CD8-positive, alpha-beta memory T cell (primary cell): ENCODE measurements at places on chromosomes 2 and 18.

DNA sequence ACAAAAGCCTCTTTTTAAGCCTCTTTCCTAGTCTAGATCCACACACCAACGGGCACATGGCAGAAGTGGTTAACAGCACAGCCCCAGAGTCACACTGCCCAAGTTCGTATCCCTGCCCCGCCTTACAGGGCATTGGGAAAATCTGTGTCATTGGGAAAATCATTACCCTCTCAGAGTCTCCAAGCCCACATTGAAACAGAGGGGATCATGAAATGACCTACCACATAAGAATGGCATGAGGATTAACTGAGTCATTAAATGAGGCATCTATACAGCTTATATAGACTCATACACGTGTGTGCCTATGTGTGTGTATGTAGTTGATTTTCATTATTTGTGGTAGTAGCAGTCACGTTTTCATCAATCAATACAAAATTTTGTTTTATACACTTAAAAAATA is 469.0 kb upstream of the POU3F3 start:
- DNase-seq, result no peak

DNA sequence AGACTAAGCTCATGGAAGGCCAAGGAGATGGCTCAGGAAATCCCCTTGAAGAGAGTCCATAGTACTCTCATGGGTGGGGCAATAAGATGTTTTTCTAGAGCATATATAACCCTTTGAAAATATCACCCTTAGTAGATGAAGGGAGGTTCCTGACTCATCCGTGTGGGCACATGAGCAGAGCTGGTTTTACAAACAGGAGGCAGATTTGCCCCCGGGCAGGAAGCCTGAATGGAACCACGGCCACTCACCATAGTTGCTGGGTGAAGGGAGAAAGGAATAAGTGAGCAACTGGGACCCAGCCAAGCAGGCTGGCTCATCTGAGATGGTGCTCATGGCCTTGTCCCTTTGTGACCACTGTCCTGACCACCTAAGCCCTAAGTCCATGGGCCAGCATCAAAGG is 29.0 kb upstream of the MAPRE3 start:
- DNase-seq, result no peak

DNA sequence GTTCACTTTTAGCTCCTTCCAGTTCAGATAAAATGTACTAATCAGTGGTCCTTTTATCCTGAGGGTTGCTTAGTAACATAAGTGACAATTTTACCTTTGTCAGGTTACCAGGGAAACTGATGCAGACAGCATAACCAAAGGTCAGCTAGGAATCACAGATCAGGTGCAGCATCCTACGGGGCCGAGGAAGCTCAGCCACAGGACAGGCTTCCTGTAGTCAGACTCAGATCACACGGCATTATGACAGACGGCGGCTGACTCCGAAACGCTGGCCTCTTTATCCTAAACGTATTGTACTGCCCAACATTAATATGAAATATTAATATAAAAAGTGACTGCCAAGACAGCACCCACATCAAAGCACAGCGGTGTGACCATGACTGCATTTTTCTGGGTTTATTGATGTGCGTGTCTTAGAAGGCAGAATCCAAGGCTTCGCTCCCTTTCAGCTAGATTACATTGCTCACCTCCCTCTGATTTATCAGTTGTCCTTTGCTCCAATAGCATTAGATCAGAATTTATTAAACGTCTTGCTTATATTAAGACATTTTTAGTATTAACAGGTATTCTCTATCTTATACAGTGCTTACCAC is 444.5 kb downstream of the CMPK2 start:
- DNase-seq, result no peak

GRCh38 chr2:195461010-195461409 is 196.0 kb upstream of the SLC39A10 start:
- no peak for DNase-seq

- no peak for DNase-seq
Observed at GRCh38 chr2:96522304-96523203, 14.0 kb upstream of the ARID5A start.

DNA sequence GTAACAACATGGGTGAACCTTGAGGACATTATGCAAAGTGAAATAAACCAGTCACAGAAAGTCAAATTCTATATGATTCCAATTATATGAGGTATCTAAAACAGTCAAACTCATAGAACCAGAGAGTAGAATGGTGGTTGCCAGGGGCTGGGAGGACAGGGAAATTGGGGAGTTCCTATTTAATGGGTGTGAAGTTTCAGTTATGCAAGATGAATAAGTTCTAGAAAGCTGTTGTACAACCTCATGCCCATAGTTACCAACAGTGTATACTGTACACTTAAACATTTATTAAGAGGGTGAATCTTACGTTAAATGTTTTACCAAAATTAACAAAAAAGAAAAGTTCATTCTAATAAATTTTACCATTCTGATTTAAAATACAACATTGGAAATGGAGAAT is 92.7 kb upstream of the WDSUB1 start:
- no peak for DNase-seq

GRCh38 chr2:4336864-4337263 is 633.5 kb downstream of the DCDC2C start:
- DNase-seq, result no peak
